Stimulated activated CD8-positive, alpha-beta memory T cell treated with anti-CD3 and anti-CD28 coated beads, Interleukin-7, amount 100 ng/mL, for 24 hours (primary cell): ENCODE measurements at places on chromosomes 11 and 22.

- no peak for DNase-seq
Measured at GRCh38 chr11:61815790-61816735, 740 bp downstream of the FADS1 start.

DNA sequence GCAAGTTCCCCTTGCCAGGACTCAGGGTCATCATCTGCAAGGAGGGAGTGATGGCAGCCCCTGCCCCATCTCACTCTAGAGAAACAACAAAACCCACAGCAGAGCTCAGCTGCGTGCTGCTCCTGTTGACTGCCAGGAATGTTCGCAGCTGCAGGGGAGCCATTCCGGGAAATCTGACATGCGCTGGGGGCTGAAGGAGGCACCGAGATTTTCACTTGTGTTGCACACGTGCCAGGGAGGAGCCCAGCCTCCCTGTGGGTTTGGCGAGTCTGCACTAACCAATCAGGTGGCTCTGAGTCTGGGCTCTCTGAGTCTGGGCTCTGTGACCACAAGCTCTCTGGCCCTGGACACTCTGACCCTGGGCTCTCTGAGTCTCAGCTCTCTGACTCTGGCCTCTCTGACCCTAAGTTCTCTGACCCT is 10.5 kb downstream of the FGF3 start:
- no peak for DNase-seq

DNA sequence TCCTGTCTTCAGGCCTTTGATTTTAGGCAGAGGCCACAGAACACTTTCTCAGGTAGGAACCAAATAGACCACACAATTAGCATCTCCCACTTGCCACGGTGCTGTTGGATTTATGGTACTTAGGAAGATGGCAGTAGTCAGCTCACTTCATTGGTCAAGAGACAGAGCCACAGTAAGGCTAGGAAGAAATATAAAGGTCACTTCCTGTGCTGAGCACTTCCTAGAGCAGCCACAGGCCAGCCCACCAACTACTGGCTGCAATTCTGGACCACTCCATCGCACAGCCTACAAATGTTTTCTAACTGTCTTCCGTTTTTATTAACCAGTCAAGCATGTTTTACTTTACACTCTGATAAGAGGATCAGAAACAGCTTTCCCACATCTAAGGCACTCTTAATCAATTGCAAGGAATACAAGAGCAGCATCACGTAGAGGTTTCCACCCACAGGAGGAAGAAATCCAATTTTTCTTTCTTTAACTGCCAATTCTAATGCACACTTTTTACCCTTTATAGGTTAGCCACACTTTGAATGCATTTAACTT is 54.7 kb downstream of the ABTB2 start:
- DNase-seq = no peak

DNA sequence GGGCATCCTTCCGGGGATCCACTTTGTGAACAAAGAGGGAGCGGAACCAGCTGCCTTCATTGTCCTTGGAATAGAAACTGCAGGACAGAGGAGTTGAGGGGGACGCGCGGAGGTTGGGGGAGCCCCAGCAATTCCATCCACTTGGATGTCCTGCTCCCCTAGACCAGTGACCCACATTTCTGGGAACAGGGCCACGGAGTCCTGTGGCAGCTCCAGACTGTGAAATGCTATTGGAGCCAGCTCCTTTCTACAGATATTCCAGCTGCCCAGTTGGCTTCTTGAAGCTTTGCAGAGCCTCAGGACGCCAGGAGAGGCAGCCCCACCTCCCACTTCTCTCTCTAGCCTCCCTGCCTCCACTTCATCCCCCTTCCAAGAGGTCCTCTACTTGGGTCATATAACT is 10.5 kb downstream of the NIPSNAP1 start:
- DNase-seq = no peak

- no peak for DNase-seq
Measured at GRCh38 chr11:108432783-108433182, 34.5 kb downstream of the C11orf65 start.

DNA sequence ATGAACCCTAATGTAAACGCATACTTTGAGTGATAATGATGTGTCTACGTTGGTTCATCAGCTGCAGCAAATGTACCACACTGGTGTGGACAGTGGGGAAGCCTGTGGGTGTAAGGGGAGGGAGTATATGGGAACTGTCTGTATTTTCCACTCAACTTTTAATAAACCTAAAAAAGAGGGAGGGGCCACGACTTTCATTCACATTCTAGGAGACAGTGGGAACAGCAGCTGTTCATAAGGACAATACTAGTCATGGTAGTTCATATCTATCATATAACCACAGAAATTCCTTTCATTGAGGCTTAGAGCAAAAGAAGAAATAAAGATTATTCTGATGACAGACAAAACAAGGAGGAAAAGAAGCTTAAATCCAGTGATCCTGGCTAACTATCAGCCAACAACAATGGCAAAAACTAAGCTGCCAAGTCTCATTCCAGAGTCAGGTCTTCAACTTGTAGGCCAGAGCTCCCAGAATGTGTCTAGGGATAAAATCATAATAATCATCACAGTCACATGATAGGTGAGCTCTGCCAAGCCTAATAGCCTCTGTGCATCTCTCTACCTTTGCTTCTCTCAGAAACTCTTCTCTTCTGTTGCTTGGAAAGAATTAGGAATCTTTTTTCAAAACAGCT is 59.4 kb upstream of the CHRM4 start:
- no peak for DNase-seq

DNA sequence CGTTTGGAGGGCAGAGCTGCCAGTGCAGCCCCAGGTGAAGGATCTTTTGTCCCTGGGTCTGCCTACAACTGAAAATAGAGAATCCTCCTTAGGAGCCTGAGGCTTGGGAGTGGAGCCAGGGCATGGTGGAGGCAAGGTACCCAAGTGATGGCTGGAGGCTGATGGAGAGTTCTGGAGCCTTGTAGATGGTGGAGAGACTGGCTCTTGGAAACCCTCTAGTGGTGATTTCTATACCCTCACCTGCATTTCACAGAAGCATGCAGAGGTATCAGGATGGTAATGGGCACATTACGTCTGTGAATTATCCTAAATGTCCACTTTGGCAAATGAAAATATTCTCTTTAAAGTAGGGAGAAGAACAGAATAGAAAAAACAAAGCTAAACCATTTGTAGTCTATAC is 44.4 kb downstream of the INSC start:
- no peak for DNase-seq

DNA sequence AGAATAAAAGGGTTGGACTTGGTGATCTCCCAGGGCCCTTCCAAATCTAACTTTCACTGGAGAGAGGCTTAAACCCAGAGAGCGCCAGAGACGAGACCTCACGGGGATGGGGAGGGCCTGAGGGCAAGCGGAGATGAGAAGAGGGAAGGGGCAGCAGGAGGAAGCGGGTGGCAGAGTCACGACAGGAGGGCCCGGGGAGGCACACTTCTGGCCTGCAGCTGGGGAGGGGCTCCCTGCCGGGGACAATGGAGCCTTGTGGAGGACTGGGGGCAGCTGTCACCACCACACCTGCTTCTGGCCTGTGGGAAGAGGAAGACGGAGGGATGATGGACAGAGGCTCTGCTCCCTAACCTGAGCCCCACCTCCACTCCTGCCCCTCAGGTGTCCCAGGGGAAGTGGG is 40.2 kb downstream of the PDE2A start:
- no peak for DNase-seq

DNA sequence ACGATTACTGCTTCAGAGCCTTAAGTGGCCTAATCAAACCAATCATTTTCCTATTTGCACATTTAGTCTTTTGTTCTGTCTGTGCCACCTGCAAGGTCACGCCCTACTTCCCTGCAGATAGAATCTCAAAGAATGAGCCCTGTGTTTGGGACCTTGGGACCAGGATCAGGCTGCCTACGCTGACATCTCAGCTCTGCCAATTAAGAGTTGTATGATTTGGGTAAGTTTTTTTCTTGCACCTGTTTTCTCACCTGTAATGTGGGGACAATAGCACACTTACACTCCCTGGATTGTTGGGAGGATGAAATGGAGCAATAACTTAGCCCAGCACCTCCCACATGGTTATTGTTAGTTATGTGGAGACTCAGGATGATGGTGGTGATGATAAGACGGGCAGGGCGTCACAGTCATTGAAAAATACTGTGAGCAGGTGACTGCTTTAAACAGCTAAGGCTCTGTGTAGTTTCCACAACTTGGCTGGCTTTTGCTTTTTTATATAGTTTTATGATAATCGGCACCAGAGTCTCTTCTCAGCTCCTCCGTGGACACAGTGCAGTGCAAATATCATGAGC is 155.0 kb downstream of the ADAMTS15 start:
- no peak for DNase-seq
